ENCODE measurements at places on chromosomes 12 and 14.

- DNase-seq = peak; percentile 31
Observed at GRCh38 chr12:31323391-31324115, 2.4 kb downstream of the SINHCAF start.

GRCh38 chr14:72558721-72559120 is 335.2 kb downstream of the DPF3 start:
- no peak for DNase-seq

- DNase-seq = no peak
Observed at GRCh38 chr12:62401631-62402030, 65.0 kb upstream of the MON2 start.

GRCh38 chr14:94752591-94753436 is 17.1 kb downstream of the GSC start:
- no peak for DNase-seq

DNA sequence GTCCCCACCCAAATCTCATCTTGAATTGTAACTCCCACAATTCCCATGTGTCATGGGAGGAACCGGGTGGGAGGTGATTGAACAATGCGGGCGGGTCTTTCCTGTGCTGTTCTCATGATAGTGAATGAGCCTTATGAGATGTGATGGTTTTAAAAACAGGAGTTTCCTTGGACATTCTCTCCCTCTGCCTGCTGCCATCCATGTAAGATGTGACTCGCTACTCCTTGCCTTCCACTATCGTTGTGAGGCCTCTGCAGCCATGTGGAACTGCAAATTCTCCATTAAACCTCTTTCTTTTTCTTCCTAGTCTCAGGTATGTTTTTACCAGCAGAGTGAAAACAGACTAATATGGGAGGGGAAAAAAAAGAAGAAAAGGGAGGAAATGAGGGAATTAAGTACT is 22.6 kb upstream of the ARHGAP5 start:
- no peak for DNase-seq

DNA sequence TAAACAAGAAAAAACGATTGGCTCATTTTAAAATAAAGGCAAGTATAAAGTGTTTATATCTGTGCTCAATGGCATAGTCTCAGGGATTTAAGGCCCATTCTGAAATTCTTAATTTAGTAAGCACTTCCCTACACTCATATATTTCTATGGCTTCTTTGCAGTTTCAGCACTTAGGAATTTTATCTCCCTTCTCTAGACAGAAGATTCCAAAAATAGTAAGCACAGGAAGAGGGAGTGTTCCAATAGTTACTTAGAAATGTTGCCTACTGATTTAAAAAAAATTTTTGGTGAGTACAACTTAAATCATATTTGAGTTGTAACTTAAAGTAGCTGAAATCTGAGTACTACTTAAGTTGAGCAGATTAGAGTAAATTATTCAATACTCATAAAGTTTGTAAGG is 19.8 kb downstream of the INSM2 start:
- DNase-seq = no peak

DNA sequence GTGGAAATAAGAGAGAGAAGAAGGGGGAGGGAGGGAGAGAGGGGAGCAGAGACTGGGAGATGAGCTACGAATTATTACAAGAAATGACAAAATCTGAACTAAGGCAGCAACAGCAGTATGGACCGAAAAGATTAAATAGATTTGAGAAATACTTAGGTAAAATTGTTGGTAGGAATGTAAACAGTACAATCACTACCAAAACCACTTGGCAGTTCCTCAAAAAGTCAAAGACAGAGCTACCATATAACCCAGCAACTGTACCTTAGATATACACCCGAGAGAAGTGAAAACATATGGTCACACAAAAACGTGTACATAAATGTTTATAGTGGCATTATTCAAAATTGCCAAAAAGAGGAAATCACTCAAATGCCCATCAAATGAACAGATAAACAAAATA is 14.1 kb downstream of the KRAS start:
- DNase-seq = no peak

DNA sequence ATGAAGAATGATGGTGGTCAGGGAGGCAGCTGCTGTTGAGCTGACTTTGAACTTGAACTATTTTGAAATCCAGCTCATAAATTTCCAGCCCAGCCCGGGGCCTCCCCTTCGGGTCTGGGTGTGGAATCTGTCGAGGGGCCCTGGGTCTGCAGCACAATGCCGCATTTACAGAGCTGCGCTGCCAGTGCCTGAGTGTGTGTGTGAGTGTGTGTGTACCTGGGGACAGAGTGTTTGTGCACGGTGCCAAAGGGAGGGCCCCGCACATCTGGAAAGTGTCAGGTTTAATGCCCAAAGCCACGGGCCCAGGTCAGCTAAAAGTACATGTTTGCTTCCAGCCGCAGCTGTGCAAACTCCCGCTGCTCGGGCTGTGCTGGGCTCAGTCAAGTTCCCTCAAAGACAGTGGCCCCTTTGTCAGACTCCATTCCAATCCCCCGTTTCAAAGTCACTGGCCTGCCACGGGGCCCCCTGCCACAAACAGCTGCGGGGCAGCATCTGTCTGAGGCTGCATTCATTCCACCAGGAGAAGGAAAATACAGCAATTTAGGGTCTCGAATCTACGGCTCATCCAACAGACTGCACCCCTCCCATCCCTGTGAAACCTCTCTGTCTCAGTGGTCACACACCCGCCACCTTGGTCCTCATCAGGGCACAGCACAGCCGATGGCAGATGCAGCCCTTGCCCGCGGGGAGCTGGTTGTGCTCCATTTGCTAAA is 16.3 kb upstream of the RFLNA start:
- no peak for DNase-seq

- DNase-seq = no peak
Observed at GRCh38 chr12:67357376-67358125, 88.4 kb downstream of the CAND1 start.

DNA sequence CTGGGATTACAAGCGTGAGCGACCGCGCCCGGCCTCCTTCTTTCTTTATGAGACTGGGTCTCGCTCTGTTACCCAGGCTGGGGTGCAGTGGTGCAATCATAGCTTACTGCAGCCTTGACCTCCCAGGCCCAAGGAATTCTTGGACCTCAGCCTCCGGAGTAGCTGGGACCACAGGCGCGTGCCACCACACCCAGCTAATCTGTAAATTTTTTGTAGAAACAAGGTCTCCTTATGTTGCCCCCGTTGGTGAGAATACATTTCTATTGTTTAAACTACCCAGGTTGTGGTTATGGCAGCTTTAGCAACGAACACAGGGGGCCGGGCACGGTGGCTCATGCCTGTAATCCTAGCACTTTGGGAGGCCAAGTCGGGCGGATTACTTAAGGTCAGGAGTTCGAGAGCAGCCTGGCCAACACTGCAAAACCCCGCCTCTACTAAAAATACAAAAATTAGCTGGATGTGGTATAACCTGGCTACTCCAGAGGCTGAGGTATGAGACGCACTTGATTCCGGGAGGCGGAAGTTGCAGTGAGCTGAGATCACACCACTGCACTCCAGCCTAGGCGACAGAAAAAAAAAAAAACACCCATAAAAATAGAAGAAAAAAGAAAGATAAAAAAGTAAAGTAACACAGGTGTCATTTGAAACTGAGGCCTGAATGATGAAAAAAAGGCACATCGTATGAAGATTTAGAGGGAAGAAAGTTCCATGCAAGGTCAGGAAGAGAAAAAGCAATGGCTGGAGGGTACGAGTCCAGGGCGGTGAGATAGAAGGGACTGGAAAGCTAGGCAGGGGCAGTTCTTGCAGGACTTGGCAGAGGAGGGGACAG is 977 bp upstream of the TMEM120B start:
- DNase-seq = no peak

DNA sequence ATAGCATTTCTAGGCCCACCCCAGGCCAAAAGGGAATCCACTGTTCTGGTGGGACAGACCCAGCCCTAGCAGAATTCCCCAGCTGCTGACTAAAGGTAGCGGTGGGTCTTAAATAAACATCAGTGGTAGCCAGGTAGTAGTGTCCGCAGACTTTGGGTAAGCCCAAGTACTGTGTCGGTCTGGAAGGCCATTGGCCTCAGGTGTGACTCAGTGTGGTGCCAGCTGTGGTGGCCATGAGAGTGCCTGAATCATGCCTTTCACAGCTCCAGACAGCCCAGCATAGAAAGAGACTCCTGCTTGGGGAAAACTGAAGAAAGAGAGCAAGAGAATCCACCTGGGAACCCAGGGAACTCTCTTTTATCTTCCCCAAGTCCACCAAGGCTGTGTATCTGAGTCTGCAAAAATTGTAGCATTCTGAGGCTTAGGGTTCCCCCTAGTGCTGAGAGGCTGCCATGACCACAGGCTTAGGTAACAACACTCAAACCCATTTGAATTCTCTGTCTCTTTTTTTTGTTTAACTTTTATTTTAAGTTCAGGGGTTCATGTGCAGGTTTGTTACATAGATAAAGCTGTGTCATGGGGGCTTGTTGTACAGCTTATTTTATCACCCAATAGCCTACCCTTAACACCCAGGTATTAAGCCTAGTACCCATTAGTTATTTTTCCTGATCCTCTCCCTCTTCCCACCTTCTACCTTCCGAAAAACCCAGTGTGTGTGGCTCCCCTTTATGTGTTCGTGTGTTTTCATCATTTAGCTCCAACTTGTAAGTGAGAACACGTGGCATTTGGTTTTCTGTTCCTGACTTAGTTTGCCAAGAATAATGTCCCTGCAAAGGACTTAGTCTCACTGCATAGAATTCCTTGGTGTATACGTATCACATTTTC is 16.7 kb upstream of the CD163L1 start:
- DNase-seq = peak; percentile 22

- no peak for DNase-seq
Observed at GRCh38 chr14:92978229-92979021, 55.5 kb downstream of the CHGA start.

- no peak for DNase-seq
Observed at GRCh38 chr12:122138616-122139015, 35.4 kb downstream of the IL31 start.

GRCh38 chr12:97560350-97560749 is 97.7 kb downstream of the RMST start:
- DNase-seq = no peak

GRCh38 chr12:99609455-99610181 is 37.9 kb upstream of the GARIN6 start:
- DNase-seq = no peak
